ENCODE measurements at places on chromosomes 13 and 19.

GRCh38 chr13:102799426-102800144, 666 bp downstream of the BIVM start:
- peak; percentile 39 for DNase-seq

DNA sequence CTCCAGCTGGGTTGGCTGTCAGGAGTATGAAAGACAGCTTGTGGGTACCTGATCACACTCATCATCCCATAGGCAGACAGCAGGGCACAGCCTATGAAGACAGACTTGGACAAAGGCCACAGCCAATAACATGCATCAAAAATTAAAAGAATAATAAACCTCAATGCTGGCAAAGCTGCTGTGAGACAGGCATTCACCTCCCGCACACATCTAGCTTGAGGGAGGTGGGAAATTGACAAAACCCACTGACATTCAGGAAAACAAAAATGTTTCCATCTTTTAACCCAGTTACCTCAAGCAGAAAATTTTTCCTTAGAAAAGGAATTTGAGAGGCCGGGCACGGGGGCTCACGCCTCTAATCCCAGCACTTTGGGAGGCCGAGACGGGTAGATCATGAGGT, 14.4 kb downstream of the IL12RB1 start:
- DNase-seq, result no peak

DNA sequence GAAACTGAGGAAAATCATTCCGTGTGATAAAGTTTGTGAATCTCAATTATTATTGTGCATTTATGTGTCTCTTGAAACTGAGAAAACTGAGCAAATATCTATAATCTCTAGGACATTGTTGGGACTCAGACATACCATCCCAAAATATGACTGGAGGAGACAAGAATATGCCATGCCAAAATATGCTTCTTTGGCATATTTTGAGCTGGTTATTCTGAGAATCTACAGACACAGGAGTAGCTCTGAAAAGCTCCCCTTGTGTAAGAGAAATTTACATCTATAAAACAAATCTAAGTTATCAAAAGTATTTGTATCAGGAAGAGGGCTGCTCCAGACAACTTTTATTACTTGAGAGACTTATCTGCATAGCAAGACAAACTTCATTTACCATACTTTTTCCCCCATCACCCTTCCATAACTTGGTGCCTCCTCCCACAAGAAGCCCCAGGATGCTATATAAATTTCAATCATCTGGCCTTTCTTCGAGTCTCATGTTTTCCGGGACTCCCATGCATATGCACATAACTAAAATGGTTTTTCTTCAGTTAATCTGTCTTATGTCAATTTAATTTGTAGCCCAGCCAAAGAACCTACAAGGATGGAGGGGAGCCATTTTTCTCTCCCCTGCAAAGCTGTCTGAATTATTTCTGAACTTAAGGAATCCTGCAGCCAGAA, 28.6 kb upstream of the NDFIP2 start:
- no peak for DNase-seq

- no peak for DNase-seq
Measured at GRCh38 chr19:46021531-46022041, 1.3 kb downstream of the PGLYRP1 start.

DNA sequence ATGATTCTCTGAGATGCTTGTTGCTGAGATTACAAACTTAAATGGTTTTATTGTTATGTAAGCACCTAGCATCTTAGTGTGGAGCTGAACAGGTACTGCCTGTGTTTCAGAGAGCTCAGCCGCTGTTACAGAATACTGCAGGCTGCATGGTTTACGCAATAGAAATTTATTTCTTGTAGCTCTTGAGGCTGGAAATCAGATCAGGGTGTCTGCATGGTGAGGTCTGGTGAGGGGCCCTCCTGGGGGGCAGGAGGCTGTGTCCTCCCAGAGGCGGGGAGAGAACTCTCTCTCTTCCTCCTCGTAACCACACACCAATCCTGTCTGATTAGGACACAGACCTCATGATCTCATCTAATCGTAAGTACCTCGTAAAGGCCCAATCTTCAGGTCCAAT, 13.1 kb downstream of the ATP11A start:
- no peak for DNase-seq

GRCh38 chr13:52599848-52600603, 42.2 kb upstream of the HNRNPA1L2 start:
- DNase-seq, result peak; percentile 36

GRCh38 chr13:107650081-107650701, 565.1 kb downstream of the LIG4 start:
- DNase-seq, result peak; percentile 55

- DNase-seq, result no peak
Measured at GRCh38 chr13:92537471-92537870, 689.1 kb upstream of the GPC6 start.

DNA sequence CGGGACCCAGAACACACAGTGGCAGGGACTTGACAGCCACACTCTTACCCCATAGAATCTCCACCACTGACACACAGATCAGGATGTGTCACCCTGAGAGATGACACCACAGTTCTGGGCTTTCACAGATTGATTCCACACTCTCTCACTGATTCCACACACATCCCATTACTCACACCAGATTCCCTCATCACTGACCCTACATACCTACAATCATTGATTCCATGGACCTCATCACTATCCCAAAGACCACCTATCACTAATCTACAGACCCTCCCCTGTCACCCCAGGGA, 57.6 kb upstream of the ZNF527 start:
- DNase-seq, result no peak
